Common myeloid progenitor, CD34-positive (primary cell): ENCODE measurements at places on chromosomes 13 and 19.
A peak's percentile ranks its signal among the peaks of the same experiment; 100 is the strongest.

DNA sequence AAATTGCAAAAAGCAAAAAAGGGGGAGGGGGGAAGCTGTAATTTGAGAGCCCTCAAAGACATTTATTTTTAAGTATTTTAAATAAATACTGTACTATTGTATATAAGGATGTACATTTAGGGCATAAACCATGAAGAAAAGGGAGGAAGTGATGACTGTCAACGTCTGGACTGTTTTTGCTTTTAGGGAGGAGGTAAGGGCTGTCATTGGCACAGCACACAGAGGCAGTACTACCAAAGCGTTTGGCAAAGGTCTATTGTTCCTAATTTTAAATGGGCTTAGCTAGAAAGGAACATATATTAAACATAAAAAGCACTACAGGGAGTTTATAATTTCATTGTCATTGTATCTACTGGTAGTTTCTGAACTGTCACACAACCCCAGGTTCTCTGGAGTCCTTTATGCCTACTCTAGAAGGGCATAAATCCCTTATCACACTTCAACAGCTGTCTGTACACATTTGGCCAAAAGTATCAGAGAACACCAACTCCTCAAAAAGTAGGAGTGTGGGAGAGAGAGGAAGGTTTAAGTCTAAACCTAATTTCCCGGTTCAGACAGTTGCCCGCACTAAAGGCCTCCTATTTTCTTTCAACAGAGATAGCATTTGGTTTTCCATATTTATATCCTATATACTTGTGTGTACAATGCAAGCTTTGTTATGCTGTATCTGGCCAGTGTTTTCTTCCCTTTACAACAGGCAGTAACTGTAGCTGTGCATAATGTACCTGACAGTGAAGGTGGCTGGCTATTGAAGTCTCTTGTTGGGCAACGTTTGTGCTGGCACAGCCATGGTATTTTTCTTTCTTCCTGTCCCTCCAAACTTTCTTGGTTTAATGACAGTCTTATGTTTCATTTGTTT is 406.2 kb downstream of the KLF5 start:
- peak; percentile 18 for DNase-seq

DNA sequence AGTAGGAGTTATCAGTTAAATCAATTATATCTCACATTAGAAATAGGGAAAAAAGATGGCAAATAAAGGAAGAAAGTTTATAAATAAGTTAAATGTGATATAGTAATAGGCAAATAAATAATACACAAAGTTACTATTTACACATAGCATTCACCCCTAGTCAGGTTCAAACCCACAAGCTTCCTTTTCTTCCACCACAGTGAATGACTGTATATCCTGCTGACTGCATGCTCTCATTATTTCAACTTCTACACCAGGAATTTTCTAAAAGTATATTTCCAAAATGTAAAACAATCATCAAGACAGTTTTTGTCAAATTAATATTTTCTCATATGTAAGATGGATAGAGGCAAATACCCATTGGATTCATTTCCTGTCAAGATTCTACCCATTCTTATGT is 548.6 kb upstream of the SLITRK5 start:
- DNase-seq = peak; percentile 70

GRCh38 chr13:96080676-96081075 is 9.2 kb upstream of the HS6ST3 start:
- no peak for DNase-seq

DNA sequence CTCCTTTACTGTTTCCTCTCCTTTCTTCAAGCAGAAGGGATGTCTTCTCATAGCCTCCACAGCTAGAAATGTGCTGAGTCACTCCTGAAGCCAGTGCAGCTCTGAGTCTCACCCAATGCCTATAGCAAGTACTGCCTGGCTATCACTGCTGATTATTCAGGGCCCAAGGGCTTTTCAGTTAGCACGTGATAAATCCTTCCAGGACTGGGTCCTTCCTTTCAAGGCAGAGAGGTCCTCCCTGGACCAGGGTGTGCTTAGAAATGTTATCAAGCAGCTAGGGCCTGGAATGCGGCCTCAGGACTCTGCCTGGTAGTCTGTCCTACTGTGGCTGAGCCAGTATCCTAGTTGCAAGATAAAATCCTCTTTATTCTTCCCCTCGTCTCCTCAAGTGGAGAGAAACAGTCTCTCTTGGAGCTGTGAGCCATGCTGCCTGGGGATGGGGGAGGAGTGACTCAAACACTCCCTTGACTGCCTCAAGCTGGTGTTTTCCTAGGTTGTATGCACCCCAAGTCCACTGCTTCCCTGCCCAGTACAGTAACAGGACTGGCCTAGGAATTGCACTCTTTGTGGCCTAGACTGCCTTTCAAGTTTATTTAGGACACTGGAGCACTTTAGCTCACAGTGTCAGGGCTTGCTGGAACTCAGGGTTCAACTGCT is 198.7 kb upstream of the SERP2 start:
- DNase-seq = peak; percentile 62

DNA sequence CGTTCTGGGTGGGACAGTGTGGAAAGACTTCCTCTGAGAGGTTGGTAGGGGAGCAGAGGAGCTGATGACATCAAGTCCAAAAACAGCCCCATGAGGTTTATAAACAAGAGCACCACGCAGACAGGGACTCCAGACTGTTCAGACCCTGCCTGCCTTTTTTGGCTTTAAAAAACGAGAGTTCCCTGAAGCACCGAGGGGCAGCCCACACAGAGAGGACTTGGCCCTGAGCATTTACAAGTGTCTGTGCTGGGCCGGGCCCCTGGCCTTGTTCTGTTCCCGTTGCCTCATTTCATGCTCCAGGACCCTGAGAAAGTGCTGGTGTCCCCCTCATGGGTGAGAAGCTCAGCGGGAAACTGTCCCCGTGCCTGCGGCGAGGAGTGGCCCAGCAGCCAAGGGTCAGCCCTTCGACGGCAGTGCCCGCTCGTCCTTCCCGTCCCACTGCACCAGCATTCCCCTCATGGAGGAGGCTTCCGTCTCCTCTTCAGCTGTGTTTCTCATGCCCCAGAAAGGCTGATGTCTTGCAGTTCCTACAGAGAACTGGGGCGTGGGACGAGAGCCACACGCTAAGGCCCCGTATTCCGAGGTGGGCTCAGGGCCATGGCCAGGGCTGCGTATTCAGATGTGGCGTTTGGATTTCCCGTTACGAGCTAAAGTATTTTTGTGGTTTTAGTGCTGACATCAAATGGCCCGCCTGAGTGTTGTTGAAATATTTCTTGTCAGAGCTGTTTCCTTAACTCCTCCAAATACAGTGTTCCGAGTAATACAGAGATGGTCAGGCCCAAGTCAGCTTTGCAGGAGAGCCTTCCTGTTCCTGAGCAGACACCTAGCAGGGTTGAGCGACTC is 93.5 kb downstream of the ATP11A start:
- DNase-seq = peak; percentile 54

GRCh38 chr19:373391-374182 is 29.0 kb upstream of the MIER2 start:
- DNase-seq = no peak
